NCI-H2029 treated with DMSO at 0.1 percent for 48 hours (cell line): ENCODE measurements at places on chromosomes 1 and 21.

DNA sequence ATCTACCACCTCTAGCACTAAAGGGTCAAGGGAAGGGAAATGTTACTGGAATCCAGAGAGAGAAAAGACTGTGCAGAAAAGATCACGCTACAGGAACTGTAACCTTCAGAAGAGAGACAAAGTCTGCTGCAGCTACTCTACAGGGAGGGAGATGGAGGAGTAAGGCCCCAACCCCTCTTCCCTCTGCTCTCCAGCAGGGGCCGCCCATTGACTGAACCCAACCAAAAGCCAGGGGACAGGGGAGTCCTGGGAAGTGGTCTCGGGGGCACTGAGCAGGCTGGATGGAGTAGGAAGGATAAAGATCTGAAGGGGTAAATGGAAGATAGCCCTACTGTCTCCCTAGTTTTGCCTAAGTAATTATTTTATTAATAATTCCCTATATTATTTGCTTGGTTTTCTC, 72.8 kb upstream of the NR5A2 start:
- DNase-seq: no peak

DNA sequence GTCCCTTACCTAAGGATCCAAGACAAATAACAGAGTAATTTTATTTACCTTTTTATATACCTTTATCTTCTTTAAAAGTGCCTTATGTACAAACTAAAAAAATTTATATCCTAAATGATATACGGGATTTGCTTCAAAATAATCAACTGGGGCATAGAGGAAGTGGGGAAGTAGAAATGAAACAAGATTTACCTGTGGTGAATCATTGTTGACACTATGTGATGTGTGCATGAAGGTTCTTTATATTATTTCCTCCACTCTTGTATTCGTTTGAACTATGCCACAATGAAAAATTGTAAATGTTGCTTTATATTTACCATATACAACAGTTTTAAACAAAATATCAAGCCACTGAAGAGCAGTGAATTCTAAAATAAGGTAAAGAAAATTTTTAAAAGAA, 13.0 kb downstream of the RGS7 start:
- DNase-seq: no peak

GRCh38 chr1:155320661-155321617, at the start of gene RUSC1:
RUSC1 (plus strand) TSS chr1:155320894; CDS start chr1:155321774, 880 bp downstream.
- peak; percentile 38 for DNase-seq

GRCh38 chr1:235883261-235883927, 16.7 kb upstream of the LYST start:
- DNase-seq: peak; percentile 46

DNA sequence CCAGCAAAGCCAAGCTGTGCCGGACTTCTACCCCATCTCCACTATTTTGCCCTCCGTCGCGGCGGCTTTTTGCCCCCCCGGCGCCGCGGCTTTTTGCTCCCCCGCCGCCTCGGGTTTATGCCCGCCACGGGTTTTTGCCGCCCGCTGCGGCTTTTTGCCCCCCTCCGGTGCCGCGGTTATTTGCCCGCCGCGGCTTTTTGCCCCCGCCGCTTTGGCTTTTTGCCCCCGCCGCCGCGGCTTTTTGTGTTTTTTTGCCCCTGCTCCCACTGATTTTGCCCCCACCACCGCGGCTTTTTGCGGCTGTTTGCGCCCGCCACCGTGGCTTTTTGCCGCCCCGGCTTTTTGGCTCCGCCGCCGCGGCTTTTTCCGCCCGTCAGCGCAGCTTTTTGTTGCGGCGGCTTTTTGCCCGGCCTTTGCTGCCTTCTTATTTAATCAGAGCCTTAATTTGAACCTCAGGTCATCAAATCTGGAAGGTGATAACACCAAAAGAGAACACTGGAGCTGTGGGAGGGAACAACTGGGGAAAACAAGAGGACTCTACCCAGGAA, 106.0 kb downstream of the TPTE start:
- no peak for DNase-seq

GRCh38 chr1:22387919-22388580, 63.6 kb upstream of the ZBTB40 start:
- no peak for DNase-seq

DNA sequence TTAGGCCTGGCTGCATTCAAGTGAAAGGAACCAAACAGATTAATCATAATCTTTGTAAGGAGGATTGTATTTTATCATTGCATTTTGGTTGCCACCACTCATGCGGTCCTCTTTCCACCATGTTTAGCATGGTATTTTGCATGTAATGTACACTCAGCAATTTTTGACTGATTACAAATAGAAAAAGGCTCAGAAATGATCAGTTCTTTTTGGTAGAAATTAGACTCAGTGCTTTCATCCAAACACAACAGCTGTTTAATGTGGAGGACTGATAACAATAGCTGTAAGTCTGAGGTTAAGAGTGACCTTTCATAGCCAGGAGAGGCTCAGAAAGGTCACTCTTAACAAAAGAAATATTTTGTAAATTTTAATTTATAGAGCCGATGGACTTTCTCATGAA, 25.3 kb upstream of the DPH5 start:
- DNase-seq: no peak

DNA sequence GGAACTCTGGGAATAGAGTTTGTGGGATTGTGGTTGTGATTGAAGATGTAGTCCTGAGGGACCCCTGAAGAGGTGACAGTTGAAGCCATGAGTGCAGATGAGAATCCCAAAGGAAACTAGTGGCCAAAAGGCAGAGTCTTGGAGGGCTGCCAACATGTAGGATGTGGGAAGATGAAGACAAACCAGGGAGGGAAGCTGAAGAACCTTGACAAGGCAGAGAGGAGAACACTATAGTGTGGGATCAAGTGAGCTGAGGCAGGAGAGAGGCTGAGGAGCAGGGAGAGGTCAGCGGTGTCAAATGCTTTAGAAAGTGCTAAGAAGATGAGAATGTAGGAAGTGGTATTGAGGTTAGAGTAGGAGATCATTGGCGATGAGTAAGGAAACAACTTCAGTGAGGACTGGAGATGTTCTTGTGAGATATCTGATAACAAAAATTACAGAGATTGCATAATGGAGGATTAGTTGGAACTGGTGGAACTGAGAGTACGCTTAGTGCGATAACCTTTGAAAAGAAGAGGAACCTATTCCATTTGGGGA, 88.5 kb upstream of the VCAM1 start:
- DNase-seq: no peak

DNA sequence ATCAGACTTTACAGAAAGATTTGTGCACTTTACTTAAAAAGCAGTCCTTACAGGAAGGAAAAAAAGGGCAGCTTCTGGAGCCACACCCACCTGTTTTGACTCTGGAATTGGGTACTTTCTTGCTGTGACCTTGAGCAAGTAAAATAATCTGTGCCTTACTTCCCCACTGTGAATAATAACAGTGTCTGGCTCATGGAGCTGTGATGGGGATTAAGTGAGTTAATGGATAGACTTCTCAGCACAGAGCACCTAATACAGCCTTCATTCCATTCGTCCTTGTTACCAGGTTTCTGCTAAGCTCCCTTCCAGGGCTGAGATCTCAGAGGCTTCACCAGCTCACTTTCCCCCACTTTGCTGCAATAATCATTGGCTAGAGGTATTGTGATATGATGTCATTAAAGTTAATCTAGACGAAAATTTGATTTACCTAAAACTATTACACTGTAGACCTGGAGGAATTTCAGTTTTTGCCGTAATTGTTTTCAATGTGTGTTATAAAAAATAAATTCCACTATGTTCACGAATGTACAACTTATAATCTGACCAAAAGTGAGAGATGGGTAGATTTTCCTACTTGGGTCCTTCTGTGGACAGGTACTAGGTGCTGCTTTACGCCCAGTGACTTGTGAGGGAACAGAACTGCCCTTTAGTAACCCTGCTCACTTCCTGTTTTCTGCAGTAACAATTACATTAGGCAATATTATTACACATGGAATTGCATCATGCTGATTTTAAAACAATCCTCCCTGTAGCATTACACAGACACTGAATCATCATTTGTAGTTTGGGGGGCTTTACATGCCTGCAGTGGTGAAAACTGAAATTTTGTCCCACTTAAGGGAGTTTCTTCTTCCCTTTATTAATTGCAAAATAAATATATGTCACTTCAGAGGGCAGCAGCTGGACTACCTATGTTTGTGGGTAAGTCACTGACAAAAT, 19.7 kb upstream of the ABCG1 start:
- DNase-seq: peak; percentile 5

- no peak for DNase-seq
These were observed 39.0 kb upstream of the GUCA2B start for GRCh38 chr1:42114229-42114628.

DNA sequence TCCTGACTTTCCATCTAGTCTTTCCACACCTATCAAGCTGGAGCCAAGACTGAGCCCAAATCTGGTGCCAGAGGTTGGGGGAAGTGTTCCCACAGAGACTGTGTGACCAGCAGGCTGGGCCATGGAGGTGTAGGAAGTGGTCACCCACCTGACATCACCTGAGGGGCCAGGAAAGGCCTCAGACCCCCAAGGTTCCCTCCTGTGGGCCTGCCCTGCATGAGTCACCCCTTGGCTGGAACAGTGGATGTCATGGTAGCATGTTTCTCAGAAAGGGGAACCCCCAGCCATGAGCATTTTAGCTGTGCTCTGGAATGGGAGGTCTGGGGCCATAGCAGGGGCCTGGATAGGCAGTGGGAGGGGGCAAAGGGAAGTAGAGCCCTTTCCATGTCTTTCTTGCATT, 5.7 kb upstream of the TNFRSF8 start:
- no peak for DNase-seq

DNA sequence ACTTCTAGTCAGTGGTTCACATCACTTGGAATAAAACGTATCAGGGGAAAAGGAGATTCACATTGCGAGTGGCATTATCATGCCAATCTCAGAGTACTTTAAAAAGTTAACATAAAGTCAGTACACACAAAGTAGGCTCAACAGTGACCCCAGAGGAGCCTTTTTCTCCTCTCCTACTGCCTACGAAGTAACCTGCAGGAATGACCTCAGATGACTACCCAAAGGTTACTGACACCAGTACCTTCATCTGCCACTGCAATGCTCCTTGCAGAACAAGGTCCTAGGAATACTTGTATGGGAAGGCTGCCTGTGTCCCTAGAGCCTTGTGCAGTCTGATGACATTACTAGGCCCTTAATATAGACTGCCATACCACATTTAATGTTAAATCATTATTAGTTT, 389.8 kb upstream of the LYPLAL1 start:
- no peak for DNase-seq

DNA sequence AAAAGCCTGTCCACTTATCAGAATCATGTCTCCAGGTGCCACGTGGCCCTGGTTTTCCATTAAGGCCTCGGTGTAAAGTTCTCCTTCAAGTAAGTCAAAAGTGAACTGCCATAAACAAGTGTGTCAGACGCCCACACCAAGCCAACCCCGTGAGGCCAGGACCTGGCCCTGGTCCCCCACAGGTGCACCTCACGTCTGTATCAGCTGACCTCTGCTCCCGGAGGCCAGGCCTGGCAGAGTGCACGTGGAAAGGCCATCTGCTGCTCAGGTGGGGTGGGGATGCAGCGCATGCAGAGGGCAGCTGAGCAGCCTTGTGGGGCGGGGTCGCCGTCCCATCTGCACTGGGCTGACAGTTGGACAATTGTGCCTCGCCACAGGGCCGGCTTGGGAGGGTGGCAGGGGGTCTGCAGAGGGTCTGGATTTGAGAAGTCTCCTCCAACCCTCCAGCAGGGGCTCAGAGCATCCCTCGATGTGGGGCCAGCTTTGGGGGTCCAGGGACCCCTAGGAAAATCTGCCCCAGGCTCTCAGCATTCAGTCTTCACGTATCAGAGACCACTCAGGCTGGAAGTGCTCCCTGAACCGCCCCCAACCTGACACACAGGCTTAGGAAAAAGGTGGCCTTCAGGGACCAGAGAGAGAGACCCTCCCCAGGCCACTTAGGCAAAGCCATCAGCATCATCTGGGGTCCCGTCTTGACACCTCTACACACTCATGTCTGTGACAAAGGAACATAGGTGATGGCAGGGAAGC, 3.0 kb downstream of the SLC19A1 start:
- no peak for DNase-seq

- DNase-seq: no peak
These were observed 550.5 kb downstream of the PLPP3 start for GRCh38 chr1:56028911-56029310.

- DNase-seq: no peak
These were observed 301 bp upstream of the NUDT17 start for GRCh38 chr1:145845144-145845513.

- DNase-seq: no peak
These were observed 69.4 kb downstream of the VAV3 start for GRCh38 chr1:107895403-107896191.

GRCh38 chr1:159113596-159114433, 37.2 kb upstream of the AIM2 start:
- DNase-seq: no peak

DNA sequence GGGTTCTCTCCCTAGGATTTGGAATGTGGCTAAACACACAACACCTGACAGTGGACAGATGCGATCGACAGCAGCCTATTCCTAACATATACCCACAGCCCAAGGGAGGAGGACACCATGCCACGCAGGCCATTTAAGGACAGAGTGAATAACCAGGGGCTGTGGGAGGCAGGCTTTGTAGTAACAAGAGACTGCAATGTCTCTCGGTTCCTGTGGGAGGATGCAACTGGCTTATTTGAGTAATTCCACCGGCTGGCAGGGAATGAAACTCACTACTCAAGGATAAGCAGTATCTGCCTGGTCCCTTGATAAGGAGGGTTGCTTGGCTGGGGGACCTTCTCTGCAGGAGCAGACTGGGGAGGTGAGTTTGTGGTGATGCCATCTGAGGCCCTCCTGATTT, 109.6 kb downstream of the PCP4 start:
- no peak for DNase-seq

- DNase-seq: no peak
These were observed 59.9 kb downstream of the DISP3 start for GRCh38 chr1:11538886-11539285.

- no peak for DNase-seq
These were observed 61.8 kb upstream of the B3GALNT2 start for GRCh38 chr1:235566084-235566483.

- DNase-seq: no peak
These were observed 10.8 kb upstream of the PIGK start for GRCh38 chr1:77230051-77230450.

DNA sequence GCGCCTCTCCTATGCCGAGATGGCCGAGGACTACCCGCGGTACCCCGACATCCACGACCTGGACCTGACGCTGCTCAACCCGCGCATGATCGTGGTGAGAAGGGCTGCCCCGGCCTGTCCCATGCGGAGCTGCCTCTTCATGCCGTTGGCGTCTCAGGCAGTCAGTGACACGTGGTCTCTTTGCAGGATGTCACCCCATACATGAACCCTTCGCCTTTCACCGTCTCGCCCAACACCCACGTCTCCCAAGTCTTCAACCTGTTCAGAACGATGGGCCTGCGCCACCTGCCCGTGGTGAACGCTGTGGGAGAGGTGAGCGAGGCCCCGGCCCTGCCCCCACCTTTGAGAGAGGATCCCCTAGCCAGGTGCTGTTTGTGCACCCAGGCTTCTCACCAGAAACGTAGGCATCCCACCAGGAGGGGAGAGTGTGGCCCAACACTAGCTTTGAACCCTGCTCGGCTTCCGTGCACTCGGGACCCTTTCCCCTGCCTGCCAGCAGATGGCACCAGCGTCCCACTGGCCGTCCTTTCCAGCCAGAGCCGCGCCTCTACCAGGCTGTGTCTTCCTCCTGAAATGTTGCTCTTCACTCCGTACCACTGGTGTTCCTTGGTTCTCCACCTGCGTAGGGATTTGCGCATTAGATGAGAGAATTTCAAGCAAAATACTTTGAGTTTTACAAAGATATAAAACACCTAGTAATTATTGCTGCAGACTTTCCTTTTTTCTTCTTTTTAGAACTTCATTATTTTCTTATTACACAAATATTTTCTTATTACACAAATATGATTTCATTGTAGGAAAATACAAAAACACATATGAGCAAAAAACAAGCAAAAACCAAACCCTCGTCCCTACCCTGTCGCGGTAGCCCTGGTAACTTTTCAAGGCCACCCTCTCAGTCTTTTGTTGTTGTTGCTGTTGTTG, 9.0 kb downstream of the NPPA start:
- no peak for DNase-seq

- peak; percentile 10 for DNase-seq
These were observed 441 bp downstream of the YARS1 start for GRCh38 chr1:32816676-32817158.
